ENCODE measurements at places on chromosomes 5 and 9.

- DNase-seq, result no peak
Measured at GRCh38 chr5:120096413-120096812, 367.7 kb upstream of the PRR16 start.

GRCh38 chr9:120619751-120620655 lies 40.0 kb upstream of the CDK5RAP2 start:
- DNase-seq, result peak; percentile 35

DNA sequence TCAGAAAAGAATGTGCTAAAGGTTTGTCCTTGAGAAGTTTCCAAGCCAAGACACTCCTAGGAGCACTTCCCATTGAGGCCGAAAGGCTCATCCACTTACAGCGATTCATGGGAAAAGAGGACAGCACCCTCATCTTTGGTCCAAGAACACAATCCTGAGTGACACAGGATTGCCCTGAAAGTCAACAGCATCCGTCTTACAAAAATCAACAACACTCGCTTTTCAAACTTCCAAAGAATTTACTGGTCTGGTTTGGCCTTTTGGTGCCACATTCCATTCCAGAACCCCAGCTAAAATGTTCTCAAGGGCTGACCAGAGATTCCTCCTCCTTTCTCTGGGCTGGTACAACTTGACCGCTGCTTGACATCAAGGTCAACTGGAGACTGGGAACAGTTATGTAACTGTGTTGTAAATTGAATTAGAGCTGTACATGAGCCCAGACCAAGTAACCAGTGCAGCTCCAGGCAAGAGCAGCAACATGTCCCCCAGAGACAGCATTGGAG lies 415.8 kb upstream of the PIK3R1 start:
- no peak for DNase-seq

DNA sequence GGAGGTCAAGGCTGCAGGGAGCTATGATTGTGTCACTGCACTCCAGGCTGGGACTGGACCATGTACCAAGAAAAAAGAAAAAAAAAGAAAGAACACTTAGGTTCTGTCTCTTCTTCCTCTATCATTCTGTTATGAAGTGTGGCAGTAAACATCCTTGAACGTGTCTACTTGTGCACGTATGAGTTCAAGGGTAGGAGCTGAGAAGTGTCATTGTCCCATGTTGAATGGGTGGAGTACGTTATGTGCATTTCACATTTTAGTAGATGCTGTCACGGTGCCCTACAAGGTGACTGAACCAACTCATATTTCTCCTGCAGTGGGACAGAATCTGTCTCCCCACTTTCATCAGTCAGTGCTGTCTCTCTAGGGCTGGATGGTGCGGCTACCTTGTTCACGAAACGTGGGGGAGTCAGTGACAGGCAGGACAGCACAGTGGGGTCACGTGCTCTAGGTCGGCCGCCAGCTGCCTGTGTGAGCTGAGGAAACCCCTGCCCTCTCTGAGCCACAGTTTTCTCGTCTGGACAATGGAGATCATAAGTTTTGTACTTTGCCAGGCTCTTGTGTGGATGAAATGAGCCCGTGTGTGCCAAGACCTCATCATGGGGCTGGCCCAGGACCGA lies 47.2 kb downstream of the GTF3C4 start:
- no peak for DNase-seq

- no peak for DNase-seq
Measured at GRCh38 chr9:23768861-23769260, 57.2 kb downstream of the ELAVL2 start.

DNA sequence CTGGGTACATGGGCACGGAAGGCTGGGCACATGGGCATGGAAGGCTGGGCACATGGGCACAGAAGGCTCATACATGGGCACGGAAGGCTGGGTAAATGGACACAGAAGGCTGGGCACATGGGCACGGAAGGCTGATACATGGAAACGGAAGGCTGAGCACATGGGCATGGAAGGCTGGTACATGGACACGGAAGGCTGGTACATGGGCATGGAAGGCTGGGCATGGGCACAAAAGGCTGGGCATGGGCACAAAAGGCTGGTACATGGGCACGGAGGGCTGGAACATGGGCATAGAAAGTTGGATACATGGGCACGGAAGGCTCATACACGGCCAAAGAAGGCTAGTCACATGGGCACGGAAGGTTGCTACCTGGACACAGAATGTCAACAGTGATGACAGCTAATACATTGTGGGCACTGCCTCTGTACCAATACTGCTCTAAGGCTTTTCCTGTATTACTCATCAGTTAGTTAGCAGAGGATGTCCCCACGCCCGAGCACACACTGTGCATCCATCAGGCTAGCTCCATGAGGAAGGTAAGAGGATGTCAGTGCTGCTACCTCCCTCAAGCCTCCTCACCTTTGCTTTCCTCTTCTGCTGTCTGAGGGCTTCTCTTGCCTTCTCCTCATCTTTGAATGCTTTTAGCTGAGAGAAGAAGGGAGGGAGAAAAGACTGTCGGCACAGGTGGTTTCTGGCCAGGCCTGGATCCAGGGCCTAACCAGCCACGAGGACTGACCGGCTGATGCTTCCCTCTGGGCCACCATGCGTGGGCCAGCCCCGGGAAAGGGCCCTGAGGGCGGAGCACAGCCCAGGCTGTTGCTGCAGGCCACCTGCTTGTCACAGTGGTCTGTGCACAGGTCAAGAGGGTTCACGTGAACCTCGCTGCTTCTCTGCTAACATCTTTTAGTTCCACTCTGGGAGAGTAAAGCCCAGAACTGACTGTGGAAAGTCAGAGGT lies 14.3 kb downstream of the GPX3 start:
- DNase-seq, result no peak

GRCh38 chr5:8208307-8208706 lies 339.4 kb downstream of the MTRR start:
- no peak for DNase-seq

GRCh38 chr5:150490296-150490669 lies 17.6 kb upstream of the NDST1 start:
- no peak for DNase-seq

DNA sequence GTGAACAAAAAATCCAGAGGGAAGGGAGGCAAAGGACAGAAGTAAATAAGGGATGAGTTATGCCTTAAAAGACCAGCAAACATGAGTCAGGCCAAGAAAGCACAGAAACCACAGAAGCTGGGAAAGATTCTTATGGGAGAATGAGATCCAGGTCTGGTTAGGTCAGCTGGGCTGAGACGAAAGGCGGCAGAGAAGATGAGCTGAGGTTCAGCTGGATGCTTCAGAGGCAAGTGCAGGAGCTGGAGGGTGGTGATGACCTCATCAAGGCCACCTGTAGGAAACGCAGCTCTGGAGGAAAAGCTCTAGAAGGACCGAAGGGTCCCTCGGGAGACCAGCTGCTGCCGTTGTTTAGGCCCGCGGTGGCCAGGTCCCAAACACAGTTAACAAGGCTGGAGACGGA lies 152.0 kb downstream of the MYO10 start:
- no peak for DNase-seq

GRCh38 chr9:136666372-136667213 lies 3.9 kb downstream of the EGFL7 start:
- DNase-seq, result no peak

DNA sequence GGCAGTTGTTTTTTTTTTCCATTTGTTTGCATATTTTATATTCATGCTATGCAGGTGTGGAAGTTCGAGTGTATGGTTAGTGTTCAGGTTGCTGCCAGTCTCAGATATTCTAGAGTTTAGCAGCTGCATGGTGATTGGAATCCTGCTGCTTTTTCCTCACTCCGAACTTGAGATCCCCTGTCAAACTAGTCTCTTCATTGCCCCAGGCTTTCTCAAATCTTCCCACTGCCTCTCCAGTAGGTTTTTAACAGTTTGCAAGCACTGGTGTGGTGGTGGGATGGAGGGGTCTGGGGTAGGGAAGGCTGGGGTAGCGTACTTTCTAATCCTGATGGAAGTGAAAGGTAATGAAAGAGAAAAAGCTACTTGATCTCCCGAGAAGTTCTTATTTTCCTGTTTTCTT lies 112.9 kb downstream of the CHSY3 start:
- no peak for DNase-seq

DNA sequence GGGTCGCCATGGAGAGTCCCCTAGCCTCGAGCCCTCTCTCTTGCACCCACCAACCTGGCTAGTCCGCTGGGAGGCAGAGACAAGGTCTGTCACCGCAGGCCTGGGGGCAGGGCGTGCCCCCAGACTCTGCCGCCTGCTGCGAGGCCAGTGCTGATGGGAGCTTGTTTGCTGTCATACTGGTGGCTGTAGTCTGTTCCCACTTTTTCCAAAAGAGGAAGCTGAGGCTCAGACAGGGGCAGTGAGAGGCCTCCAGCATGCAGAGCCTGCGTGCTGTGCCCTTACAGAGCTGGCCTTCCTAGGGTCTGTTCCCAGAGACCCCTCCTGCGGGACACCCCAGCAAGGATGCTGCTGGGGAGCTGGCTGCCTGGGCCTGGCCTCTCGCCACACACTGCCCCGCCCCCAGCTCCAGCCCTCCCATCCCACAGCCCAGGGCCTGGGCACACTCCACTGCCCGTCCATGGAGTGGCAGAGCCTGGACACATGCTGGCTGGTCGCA lies 21.0 kb upstream of the SUSD3 start:
- no peak for DNase-seq

GRCh38 chr5:23105021-23105420 lies 251.9 kb upstream of the CDH12 start:
- DNase-seq, result no peak

GRCh38 chr5:61132559-61132958 lies 29.7 kb downstream of the SMIM15 start:
- DNase-seq, result no peak

- DNase-seq, result no peak
Measured at GRCh38 chr5:139379626-139380449, 3.3 kb downstream of the SLC23A1 start.

- DNase-seq, result no peak
Measured at GRCh38 chr9:127580366-127580765, 31.7 kb upstream of the STXBP1 start.

GRCh38 chr9:37149666-37150308 lies 29.4 kb downstream of the ZCCHC7 start:
- DNase-seq, result no peak
